ENCODE measurements at places on chromosomes 7 and 10.
A peak's percentile ranks its signal among the peaks of the same experiment; 100 is the strongest.

DNA sequence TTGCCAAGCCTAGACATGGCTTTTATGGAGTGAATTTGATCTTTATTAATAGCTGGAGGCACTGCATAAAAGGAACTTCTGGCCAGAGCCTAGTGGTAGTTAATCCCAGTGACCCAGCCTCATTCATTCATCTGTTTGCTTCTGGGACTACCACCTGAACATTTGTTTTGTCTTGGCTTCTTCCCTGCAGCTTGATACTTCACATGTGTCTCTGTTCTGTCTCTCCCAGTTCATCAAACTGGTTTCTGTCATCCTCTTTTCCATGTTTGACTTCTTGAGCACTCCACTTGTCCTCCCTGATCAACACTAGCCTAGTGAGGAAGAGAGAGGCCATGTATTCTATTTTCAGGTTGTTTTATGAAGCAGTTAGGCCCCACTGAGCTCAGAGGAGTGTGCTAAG is 163.6 kb downstream of the NRG3 start:
- DNase-seq = no peak

DNA sequence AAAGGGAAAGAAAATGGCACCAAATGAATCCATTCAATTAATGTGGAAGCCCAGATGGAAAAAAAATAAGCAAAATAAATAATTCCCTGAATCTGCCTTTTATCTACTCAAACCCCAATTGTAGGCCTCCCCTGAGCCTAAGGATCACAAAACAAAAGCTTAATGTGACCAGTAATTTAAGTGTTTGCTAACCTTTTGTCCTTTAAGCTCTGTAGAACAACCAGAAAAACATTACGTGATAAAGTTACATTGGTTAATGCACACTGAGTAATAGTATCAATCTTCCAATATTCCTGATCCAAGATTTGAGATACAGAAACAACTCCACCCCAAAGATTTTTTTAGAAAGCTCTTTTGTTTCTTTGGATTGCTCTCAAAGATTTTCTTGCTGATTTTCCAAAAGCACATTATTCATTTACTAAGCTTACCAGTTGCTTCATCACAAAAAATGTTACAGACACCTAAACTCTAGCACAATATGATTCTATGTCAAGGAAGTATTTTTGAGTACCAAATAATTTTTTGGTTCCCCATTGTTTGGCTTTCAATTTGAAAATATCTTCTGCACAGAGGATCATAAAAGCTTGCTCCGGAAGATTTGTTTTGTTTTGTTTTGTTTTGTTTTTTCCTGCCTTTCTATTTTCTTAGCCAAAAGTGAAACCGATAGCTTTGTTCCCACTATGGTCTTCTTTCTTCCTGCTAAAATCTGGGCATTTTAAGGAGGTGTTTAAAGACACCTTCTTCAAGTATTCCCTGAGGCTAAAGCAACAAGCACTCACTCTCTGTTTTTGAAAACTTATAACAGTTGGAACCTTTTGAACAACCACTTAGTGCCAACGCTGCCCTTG is 54.2 kb downstream of the TRIL start:
- DNase-seq = no peak

DNA sequence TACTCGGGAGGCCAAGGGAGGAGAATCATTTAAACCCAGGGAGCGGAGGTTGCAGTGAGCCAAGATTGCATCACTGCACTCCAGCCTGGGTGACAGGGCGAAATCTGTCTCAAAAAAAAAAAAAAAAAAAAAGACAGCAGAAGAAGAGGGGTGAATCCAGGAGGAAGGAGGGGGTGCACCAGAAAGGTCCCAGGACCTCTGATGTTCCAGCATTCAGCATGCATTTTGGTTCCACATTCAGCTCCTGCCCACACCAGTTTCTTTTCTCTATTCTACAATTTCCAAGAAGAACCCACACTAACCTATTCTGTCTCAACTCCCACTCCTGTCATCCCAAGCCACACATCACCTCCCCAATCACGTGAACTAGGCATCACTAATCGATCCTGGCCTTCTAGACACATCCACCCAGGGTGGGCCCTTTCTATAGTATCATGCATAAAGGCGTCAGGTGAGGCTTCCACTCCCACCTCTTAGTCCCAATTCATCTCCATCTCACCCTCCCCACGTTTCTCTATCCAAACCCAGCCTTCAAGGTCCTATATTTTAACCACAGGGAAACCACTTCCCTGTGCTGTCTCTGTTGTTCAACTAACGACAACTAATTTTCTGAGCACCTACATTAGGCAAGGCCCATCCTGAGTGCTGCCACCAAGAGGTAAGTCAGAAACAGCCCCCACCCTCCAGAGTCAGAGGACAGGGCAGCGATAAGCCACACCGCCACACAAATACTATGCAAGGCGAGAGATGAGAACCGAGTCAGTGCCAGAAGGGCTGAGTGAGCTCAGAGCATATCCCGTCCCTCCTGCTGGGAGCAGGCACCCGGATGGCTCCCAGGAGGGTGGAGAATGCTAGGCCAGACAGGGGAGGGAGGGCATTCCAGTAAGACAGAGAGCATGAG is 2.2 kb downstream of the ANXA11 start:
- DNase-seq = no peak

DNA sequence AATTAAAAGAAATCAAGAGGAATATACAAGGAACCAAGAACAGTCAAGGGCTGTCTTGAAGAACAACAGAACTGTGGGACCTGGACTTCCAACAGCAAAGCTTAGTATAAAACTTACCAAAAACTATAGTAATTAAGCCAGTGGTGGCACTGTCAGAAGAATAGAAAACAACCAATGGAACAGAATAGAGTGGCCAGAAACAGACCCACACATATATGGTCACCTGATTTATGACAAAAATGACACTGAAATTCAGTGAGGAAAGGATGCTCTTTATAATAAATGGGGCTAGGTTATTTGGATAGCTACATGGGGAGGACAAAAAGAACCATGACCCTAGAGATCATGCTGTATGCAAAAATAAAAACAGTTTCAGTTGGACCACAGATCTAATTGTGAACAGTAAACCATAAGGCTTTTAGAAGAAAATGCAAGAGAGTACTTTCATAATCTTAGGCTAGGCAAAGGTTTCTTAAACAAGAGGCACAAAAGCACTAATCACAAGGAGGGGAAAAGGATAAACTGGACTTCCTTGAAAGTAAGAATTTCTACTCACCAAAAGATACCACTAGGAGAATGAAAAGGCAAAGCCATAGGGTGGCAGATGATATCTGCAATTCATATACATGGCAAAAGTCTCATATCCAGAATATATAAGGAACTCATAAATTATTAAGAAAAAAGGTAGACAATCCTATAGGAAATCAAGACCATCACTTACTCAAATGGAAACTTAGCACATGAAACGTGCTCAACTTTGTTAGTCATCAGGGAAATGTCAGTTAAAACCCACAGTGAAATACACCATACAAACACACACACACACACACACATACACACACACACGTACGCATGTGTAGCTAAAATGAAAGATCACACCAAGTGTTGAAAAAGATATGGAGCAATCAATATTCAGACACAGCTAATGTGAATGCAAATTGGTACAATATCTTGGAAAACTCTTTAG is 20.8 kb downstream of the HYCC1 start:
- DNase-seq = no peak

DNA sequence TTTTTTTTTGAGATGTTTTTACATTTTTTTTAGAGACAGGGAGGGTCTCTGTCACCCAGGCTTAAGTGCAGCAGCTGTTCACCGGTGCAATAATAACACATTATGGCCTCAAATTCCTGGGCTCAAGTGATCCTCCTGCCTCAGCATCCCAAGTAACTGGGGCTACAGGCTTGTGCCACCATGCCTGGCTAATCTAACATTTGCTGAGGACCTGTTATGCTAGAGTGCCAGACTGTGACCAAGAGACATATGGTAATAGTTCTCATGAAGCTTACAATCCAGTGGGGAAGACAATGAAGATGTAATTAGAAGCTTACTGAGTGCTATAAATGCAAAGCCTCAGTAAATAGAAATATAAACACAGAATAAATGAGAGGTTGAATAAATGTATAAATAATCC is 17.6 kb upstream of the ORC5 start:
- no peak for DNase-seq

GRCh38 chr7:140435252-140435895 is 31.5 kb downstream of the RAB19 start:
- DNase-seq = no peak

DNA sequence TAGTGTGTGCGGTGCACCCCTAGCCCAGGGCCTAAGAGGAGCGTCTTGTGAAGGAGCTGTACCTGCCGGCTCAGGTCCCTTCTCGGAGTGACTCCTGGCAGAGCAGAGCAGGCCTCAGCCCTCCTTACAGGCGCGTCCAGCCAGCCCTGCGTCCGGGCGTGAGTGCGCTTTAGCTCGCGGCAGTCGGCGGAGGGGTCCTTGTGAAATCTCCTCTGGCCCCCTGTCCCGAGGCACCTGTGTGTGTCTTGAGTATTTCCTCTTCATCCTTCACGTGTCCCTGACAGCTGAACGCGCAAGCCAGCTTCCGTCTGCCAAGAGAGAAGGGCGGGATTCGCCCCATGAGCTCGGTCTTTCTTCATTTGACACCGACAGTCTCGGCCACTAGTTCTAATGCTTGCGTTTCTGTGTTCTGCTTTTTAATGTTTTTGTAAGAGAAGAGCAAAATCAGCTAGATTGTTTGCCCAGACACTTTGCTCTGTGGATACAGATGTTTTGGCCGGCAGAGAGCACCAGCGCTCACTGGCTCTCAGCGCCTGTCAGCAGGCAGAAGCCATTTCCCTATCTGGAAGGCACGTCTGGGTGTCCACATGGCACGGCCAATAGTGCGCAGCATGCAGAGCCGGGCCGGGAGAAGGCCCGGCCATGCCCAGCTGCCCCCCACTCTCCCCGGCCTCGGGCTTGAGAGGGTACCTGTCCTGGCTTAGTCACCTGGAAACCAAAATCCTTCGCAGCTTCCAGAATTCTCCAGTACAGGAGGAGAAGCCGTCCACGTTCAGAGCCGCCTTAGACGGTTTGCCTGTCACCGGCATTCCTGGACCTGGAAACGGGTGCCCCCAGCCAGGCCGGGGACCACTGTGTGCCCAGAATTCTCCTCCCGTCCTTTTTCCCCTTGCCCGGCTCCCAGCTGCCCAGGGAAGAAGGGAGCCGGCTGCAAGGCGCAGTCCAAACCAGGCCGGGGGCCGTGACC is 7.0 kb downstream of the GET4 start:
- no peak for DNase-seq

DNA sequence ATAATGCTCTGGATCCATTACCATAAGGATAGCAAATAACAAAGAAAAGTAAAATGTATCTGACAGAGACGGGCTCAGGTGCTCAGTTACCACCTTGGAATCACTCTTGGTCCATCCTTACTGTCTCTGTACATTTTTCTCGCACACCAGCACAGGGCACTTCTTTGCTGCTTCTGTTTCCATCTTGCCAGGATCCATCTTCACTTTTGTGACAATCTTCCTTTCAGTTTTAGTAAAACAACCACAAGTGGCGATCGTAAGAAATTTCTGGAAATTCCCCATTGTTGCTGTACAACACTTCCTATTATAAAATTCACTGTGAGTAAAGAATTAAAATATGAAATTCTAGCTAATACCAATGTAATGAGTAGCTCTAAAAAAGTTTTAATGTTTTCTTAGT is 695.5 kb downstream of the GRM8 start:
- DNase-seq = no peak

GRCh38 chr7:157292770-157293412 is 43.9 kb upstream of the DNAJB6 start:
- no peak for DNase-seq

GRCh38 chr7:74289659-74290552 is 699 bp downstream of the CLIP2 start:
- DNase-seq = peak; percentile 23

GRCh38 chr10:132856869-132857524 is 71.0 kb upstream of the NKX6-2 start:
- DNase-seq = no peak
